ENCODE measurements at places on chromosomes 4 and X. TPM values are rescaled to one million over a fixed set of nuclear protein-coding genes. Genes with fewer than 3 reads are reported as not detected.

Gene CSN1S1
- not detected for total RNA-seq

Gene PGAM4
- total RNA-seq: not detected

Gene GUCY1B1
- 15.5 TPM for total RNA-seq

Gene SUPT20HL1
- total RNA-seq: not detected

Gene STOX2
- total RNA-seq: 19.2 TPM

Gene GPR173
- 13.2 TPM for total RNA-seq

Gene ZNF157
- total RNA-seq: 0.71 TPM

Gene HOPX
- total RNA-seq: 1.5 TPM

Gene EFHC2
- total RNA-seq: 2.0 TPM

Gene PDE5A
- total RNA-seq: 55.8 TPM

GRCh38 chr4:48906206-48907173, at the start of gene OCIAD2:
TSS of gene OCIAD2 (minus strand) at chr4:48906774. CDS start at chr4:48904549, 2,225 bp downstream.
- DNase-seq: peak; percentile 61

DNA sequence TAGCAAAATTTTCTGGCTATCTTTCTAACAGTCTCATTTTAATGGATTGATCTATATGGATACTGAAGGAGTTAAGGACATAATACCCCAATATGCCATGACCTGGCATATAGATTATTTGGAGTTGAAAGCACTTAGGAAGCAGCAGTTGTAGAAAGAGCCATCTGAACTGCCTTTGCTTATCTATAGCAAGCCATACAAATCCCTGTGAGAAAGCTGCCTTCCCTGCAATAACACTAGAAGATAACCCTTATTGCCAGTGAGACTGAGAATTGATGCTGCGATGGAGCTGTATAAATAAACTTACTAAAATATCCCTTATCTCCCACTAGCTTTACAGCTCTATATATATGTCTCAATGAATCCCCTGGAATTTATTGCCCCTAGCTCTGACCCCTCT, 346.3 kb downstream of the TECRL start:
- no peak for DNase-seq

DNA sequence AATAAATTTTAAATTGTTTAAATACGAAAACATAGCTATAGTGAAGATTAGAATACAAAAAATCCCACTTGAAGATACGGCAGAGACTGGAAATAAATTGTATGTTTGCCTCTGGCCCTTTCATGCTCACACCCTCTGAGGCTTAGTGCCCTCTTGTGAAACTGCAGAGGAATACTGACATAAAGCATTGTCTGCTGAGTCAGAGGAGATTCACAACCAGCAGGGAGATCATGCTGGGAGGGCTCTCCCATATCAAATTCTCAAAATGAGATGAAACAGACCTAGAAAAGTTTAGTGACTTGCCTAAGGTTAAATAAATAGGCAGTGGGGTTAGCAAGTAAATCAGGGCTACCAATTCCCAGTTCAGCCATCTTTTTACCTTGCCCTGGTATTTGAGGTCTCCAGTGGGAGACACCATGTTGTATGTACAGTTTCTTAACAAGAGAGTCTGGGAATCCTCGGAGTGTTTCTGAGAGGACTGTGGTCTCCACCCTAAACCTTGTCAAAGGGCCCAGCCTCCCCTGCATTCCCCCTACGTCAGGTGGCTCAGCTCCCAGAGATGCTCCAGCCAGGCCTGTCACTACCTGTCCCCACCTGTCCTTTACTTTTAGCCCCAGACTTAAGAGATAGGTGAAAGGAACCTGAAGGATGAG, 581.4 kb upstream of the DIPK2B start:
- no peak for DNase-seq

DNA sequence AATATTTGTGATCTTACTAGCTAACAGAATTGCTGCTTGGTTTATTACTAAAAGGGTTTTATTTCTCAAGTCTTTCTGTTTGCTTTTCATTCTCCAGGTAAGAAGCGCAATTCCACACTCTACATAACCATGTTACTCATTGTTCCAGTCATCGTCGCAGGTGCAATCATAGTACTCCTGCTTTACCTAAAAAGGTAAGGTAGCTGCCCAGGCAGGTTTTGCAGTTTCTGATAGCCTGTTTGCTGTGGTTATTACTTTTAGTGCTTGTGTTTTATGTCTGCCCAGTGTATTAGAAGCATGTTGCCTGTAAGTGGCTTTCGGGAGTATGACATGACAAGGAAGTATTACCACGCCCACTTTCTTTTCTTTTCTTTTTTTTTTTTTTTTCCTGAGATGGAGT, 46.4 kb downstream of the IL13RA1 start:
- DNase-seq: no peak

GRCh38 chrX:37746951-37747350, 32.9 kb upstream of the CYBB start:
- no peak for DNase-seq

- DNase-seq: no peak
These were observed 153.0 kb downstream of the DCLK2 start for GRCh38 chr4:150231107-150231770.

DNA sequence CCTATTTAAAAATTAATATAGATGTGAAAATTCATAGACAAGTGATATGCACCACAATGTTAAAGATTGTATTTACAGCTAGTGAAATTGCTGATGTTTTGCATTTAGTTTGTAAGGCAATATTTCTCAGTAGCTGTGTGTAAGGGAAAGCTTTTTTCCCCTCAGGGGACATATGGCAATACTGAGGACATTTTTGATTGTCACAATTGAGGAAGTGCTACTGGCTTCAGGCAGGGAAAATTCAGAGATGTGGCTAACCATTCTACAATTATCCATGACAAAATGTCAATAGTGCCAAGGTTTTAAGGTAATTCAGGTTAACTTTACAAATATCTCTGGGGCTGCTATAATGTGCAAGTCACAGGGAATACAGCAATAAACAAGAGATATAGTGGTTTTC, 66.1 kb upstream of the IL15 start:
- no peak for DNase-seq

DNA sequence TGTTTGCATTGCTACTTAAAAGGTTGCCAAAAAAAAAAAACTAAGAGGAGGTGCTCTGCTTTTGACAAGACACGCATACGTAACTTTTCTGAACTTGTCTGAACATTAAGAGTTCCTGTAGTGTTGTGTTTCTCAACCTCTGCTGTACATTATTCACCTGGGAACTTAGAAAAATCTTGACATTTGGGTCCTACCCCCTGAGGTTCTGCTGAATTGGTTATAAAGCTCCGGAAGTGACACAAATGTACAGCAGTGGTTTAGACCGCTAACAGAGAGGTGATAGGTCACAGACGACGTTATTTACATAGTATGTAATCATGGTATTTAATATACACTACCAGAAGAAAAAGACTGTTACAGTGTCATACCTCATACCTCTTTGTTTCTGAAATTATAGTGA, 61.1 kb downstream of the CPEB2 start:
- no peak for DNase-seq

DNA sequence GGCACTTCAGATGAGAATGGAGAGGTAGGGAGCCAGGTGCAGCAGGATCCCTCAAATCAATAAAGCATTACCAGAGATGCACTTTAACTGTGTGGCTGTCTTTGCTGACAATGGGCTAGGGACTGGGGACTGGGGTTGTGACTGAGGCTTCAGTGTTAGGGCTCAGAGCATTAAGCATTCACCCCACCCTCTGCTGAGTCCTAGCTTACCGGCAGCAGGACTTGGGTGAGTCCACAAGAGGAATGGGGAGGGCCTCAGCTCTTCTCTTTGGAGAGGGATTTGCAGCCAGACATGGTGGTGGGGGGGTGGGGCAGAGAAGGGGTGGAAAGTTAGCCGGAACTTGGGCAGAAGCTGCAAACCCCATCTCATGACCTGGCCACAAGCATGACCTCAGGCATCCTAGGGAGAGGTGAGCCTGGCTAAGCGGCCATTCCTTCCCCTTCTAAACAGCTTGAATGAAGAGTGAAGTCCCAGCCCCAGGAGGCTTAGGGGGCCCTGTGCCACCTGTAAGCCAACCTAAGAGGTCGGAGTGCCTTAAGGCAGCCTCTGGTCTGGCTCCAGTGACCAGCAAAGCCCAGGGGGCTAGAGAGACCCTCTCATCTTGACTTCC, 78.4 kb downstream of the STARD8 start:
- DNase-seq: no peak

DNA sequence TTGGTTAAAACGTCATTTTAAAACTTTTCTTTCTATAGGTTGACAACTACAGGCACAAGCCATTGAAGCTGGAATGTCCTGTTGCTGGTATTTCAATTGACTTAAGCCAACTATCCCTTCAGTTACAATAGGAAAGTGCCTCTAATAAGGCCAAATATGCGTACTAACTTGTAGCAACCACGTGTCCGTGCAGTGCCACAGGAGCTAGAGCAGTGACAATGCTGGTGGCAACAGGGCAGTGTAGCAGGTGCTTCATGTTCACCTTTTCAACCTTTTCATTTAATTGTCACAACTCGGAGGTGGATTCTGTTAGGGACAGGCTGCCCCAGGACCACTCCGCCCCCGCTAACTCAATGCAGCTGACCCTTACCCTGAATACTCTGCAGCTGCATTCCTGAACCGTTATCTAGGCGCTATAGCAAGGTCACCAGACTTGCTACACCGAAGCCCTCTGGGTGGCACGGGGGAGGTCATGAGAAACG, 37.7 kb downstream of the ERVMER34-1 start:
- DNase-seq: no peak

DNA sequence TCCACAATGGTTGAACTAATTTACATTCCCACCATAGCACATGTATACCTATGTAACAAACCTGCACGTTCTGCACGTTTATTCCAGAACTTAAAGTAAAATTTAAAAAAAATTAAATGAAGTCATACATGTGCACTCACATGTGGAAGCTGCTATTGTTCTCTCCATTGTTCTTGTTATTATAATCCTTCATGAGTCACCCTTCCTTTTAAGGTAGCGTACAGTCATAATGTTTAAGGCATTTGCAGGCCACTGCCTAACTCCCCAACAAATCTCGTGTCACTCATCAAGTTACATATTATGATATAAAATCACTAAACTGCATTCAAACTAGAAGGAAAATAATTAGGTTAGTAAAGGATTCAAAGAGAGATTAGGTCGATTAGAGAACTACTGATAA, 63.6 kb downstream of the SLC7A11 start:
- no peak for DNase-seq

DNA sequence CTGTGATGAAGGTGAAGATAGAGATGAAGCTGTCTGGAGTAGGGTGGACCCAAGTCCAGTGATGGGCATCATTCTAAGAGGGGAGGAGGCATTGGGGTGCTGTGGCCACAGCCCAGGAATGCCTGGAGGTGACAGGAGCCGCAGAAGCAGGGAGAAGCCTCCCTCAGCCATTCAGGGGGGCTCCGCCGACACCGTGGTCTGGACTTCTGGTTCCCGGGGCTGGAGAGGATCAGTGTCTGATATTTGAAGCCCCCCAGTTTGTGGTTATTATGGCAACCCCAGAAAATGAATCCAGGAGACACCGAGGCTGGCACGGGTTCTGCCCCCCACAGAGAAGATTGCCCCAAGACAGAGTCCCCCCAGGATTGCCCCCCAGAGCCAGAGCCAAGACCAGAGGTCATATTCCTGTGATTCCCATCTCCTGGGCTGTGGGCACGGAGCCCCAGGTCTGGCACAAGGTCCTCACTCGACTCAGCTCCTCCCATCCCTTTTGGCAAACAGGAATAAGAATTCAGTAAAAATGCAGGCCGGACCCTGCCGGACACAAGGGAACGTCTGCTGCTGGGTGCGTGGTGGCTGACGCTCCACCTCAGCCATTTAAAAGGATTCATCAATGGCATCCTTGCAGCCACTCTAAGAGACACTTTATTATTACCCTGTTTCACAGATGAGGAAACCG, 116.6 kb downstream of the CPZ start:
- DNase-seq: no peak

- DNase-seq: no peak
These were observed 3.5 kb upstream of the NKX1-1 start for GRCh38 chr4:1409491-1410425.

DNA sequence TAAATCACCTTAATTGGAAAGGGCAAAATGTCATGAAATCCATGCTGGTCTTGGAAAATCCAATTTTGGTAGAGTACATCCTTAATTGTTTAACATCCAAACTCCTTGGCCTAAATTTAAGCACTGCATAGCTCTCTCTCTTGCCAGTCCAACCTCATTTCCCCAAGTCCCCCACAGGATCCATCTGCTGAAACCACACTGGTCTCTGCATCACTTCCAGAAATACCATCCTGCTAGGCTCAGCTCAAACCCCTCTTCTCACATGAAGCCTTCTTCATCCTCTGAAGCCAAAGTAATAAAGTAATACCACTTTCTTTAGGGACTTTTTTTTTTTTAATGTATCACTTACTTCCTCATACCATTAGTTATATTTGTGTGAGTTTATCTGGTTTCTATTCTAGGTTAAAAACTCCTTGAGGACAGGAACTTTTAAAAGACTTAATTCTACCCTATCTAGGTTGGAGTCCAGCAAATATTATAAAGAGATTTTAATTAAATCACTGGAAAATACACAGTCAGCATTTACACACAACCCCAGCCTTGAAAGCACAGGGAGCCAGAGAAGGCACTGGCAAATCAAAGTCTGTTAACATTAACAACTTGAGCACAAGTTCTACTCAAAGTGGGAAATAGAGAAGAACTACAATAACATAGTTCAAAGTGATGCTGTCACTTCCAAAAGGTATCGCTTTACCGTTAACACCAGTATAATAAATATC, 16.7 kb upstream of the KLF3 start:
- DNase-seq: no peak

DNA sequence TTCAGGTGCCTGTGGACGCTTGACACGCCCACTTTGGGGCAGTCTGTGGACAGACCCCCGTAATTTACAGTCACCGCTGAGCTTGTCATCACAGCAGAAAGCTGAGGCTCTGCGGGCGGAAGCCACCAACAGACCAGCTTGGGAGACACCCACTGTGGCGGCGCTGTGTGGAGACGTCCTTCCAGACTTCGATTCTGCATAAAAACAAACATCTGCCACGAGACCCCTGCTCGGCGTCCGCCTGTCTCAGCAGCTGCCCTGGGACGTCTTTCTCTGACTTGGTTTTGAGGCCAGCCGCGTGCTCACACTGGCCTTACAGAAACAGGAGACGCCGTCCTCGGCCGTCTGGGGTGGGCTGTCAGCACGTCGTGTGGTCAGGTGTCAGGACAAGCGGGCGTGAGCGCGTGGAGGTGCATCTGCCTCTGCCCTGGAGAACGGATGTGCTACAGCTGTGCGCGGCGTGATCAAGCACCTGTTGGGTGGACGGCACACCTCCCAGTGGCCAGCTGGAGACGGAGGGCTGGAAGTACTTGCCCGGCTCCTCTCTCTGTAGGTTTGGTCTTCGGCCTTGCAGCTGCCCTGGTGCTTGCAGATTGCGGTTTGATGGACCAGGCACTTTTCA, 37.5 kb downstream of the PIGG start:
- DNase-seq: peak; percentile 54

GRCh38 chrX:136819031-136819703, 38.4 kb upstream of the ARHGEF6 start:
- no peak for DNase-seq

- DNase-seq: peak; percentile 69
These were observed 662 bp downstream of the APBB2 start for GRCh38 chr4:41213625-41214135.
